ENCODE measurements at places on chromosomes 16 and 17.

DNA sequence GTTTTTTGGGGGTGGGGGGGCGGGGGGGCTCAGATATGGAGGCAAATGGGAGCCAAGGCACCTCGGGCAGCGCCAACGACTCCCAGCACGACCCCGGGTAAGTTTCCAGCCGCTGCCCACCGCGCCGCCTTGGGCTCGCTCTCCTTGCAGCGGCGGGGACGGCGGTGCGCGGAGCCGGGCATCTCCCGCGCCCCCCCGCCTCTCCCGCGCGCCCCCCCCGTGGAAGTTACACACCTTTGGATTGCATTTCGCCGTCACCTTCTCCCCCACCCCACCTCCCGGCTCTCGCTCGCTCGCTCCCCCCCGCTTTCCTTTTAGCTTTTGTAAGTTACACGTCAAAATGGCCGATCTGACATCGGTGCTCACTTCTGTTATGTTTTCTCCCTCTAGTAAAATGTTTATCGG, 387 bp downstream of the MSI2 start:
- DNase-seq, result peak; percentile 76

DNA sequence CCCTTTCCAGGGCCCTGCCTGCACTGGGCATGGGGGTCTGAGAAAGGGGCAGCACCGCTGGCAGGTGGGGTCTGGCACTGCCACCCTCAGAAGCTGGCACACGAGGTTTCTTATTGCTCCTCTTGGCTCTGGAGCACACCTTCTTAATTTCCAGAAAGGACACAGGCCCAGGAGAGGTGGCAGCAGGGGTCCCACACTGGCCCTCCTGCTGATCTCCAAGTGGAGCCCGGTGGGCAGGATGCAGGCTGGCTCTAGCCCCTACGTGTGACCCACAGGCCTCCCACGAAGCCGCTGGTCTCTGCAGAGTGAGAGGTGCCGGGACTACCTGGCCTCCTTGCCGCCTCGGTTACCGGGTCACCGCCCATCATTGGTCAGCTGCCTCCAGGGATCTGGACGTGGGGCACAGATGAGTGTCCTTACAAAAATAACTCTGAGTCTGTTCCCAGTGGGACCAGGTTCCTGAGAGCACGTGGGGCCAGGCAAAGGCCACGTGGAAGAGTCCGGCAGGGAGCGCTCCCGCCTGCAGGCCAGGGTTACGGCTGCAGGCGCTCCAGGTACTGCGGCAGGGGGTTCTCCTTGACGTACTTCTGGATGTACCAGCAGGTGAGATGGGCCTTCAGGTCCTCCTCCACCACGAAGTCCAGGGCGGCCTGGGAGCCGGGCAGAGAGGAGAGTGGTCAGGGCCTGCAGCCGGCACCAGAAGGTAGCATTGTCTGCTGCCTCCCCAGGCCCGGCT, 10.3 kb downstream of the NATD1 start:
- DNase-seq, result no peak

DNA sequence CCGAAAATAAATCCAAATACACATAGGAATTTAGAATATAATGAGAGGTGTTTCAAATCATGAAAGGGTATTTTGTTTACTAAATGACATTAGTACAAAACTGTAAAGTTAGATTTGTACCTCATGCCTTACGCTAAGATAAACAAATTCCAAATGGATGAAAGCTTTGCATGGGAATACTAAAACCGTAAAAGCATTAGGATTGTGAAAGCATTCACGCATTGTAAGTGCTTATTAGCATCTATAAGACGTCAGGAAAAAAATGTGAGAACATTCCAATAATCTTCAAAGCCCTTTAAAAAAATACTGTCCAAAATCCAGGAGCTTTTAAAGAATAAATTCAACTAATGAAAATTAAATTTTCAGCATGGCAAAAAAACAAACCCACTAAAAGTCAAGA, 24.8 kb upstream of the ALOX15 start:
- DNase-seq, result no peak

DNA sequence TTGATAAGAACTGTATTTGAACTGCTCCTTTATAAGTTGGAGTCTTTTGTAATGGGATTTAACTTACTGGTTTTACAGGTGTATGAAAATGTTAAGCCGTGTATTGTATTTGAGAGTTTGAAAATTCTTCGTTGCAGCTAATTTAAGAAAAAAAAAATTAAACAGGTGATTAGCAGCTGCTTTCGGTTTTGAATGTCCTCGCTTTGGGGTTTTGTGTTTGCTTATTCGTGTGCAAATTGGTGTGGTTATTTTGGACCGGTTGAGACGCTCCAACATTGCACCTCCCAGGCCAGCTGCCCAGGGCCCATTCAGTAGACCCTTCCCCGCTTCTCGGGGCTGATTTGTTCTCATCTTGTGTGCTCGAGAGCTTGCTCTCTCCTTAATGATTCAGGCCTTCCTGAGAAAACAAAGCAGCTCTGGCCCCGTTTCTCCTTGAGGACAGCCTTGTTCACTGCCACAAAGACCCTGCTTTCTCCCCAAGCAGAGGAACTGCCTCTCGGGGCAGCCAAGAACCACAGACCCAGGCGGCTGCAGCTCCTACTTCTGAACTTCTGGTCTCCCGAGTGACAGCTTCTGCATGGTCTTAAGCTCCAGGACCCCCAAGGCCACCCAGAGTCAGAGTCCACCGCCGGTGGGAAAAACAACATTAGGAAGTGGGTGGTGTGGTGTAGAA, 100.5 kb downstream of the MSI2 start:
- no peak for DNase-seq

DNA sequence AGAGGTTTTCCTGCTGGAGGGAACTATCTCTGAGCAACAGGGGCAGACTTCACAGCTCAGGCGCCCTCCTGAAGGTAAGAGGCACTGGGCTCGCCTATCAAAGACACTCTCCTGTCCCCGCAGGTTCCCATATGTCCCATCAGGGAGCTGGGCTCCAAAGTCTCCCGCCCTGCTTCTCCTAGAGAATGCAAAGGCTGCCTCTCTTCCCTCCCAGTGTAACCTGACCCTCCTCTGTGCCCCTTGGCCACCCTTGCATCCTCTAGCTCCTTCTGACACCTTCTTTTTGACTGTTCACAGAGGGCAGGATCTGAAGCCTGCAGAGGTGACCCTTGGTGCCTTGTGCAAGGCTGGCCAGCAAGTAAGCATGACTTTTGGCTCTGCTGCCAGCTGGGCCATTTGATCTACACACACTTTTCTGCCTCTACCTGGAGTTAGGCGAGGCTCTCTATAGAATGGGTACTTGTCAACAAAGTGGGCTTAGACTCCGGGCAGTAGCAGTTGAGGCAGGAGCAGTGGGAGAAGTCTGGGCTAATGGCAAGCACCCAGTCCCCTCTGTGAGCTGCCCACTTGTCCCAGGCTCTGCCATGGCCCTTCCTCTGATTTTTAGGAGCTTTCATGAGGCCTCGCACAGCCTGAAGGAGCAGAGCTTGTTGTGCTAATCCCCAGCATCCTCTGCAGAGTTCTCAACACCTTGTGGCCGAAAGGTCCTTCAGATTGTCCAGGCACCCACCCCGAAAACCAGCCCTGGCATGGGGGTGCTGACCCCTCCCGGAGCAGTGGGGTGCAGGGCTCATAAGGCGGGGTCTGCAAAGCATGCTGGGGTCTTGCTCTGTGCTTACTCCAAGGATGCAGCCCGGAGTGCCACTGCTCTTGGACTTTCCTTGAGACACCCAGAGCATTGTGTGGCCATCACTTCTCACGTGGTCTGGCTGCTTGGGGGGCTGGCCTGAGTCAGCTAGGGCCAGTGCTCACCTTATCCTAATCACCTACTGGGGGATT, 122.9 kb downstream of the METRNL start:
- DNase-seq, result no peak

- DNase-seq, result peak; percentile 39
Observed at GRCh38 chr16:997440-998051, 16.0 kb downstream of the SOX8 start.

- DNase-seq, result no peak
Observed at GRCh38 chr16:57042157-57043111, 49.9 kb upstream of the CPNE2 start.

- no peak for DNase-seq
Observed at GRCh38 chr17:2612630-2613029, 19.2 kb downstream of the PAFAH1B1 start.

DNA sequence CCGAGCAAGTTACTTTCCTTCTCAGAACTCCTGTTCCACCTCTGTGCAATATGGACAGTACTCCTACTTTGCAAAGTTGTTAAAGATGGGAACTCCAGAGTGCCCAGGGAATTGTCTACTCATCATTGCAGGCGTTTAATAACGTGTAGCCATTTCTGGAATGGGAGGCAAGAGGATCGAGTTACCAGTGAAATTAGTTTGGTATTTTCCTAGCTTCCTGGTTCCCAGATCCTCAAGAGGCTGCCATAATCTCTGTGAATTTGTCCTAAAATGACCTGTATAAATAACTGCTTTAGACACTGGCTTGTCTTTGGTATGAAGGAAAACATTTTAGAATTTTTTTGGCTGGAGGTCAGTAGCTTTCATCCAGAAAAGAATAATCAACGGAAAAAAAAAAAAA, 27.7 kb downstream of the WWOX start:
- no peak for DNase-seq

- DNase-seq, result no peak
Observed at GRCh38 chr16:89805136-89805905, 11.1 kb downstream of the FANCA start.

DNA sequence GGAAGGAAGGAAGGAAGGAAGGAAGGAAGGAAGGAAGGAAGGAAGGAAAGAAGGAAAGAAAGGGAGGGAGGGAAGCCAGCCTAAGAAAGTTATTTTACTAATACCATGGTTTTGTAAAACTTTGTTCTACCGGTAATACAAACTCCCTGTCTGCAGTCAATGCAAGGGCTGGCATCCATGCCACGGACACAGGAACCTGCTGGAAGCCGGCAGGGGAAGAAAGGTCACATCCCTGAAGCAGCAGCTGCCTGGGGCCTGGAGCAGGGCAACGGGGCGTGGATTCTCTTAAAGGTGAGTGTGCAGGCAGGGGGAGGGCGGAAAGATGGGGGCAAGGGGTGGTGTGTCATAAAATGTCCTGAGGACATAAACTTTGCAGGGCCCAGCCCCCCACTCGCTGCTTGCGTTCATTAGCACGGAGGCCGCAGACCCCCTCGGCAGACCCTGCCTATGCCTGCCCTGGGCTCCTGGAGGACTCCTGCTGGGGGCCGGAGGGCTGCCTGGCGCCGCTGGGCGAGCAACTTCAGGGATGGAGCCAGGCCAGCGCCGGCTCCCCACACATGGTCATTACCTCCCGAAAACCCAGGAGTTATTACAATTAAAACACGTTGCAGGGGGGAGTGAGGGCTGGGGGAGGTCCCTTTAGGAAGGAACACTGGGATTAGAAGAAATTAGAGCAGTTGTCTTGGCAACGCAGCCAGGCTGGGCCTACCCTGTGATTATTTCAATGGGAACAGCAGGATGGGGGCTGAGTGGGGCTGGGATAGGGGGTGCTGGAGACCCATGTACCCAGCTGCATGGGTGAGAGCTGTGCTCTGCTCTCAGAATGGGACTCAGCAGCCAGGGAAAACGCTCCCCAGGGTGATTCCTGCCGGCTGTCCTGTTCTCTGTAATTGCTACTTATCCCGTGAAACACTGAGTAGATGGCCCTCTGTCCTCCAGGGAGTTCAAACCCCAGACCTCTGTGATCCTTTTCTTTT, 257.9 kb downstream of the SOX9 start:
- DNase-seq, result no peak

DNA sequence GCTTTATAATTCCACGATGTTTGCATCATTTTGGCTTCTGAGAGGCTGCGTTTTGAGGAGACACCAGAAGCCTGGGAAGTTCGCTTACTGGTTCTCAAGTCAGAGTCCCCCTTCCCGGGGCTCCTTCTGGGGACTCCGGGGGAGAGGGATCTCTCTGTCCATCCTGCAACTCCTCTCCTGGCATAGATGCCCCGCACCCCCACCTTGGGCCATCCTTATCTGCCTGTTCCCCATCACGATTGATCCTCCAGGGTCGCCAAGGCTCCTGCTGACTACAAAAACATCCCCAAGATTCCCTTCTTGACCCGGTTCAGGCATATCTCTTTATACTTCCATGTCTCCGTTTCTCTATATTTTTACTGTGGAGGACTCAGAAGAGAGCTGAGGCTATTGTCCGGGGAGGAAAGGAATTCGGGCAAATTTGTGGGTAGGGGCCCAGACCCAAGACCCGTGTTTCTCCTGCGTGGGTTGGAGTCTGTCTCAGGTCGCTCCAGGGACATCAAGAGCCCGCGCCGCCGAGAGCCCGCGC, 18.4 kb upstream of the HOXB13 start:
- DNase-seq, result no peak

GRCh38 chr17:42640121-42640520, 19.0 kb upstream of the TUBG2 start:
- no peak for DNase-seq

DNA sequence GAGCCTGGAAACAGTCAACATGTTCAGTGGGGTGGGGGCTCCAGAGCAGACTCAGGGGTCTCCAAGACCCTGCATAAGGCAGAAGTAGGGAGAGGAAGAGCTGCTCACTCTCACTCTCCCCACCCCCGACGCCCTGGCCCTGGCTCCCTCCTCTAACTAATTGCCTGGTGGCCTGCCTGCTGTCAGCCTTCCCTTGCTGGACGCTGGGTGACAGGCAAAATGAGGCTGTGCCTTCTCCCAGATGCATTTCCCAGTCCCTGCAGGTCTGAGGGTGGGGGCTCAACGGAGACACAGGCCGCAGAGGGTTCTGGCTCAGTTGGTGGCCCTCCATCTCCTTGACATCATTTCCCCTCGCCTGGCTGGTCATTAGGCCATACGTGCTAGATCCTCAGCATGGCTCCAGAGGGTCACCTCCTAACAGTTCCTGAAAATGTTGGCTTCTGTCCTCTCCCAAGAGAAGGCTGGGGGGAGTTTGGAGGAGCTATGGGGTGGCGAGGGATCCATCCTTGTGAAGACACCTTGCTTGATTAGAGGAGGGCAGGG, 1.4 kb downstream of the FMNL1 start:
- no peak for DNase-seq

- DNase-seq, result no peak
Observed at GRCh38 chr17:1182811-1183170, 3.0 kb upstream of the ABR start.

GRCh38 chr16:2824626-2825025, 5.5 kb upstream of the ZG16B start:
- no peak for DNase-seq

DNA sequence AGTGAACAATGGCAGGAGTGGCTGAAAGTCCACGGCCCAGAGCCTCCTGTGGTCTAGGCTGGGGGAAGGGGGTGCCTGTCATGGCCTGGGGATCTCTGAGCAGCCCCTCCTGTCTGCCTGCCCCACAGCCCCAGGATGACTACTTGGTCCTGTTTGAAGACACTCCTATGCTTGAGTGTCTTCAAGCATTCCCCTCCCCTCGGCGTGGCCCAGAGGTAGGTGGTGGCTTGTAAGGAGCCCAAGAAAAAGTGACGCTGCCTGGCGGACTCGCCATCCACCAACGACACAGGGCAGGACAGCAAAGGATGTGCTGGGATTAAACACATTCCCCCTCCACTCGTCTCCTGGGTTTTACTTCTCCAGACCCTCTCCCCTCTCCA, 5.7 kb downstream of the SULT1A1 start:
- no peak for DNase-seq

GRCh38 chr17:72588961-72589360, 468.1 kb downstream of the SOX9 start:
- DNase-seq, result no peak

- DNase-seq, result no peak
Observed at GRCh38 chr17:75553295-75554110, 28.0 kb downstream of the LLGL2 start.
